Cortex of kidney (tissue), 1 donor: ENCODE measurements at places on chromosomes 7 and 10.

- no peak for DNase-seq
These were observed 476.9 kb downstream of the KCNMA1 start for GRCh38 chr10:77160679-77161078.

DNA sequence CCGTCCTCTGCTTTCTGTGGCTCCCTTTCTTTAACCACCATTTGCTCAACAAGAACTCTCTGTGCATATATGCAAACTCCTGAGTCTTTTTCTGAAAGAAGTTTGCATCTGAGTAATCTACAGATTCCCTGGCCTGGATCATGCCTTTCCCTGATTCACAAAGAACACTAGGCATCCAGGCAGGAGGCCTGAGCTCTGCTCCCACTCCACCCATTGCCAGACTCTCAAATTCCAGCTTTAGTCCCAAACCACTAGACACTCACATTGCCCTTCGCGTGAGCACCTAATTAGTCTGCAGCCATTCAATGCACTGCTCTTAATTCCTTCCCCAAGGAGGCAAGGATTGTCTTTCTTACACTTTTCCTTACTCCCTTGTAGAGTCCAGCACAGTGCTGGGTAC, 60.9 kb downstream of the ABCC2 start:
- no peak for DNase-seq

DNA sequence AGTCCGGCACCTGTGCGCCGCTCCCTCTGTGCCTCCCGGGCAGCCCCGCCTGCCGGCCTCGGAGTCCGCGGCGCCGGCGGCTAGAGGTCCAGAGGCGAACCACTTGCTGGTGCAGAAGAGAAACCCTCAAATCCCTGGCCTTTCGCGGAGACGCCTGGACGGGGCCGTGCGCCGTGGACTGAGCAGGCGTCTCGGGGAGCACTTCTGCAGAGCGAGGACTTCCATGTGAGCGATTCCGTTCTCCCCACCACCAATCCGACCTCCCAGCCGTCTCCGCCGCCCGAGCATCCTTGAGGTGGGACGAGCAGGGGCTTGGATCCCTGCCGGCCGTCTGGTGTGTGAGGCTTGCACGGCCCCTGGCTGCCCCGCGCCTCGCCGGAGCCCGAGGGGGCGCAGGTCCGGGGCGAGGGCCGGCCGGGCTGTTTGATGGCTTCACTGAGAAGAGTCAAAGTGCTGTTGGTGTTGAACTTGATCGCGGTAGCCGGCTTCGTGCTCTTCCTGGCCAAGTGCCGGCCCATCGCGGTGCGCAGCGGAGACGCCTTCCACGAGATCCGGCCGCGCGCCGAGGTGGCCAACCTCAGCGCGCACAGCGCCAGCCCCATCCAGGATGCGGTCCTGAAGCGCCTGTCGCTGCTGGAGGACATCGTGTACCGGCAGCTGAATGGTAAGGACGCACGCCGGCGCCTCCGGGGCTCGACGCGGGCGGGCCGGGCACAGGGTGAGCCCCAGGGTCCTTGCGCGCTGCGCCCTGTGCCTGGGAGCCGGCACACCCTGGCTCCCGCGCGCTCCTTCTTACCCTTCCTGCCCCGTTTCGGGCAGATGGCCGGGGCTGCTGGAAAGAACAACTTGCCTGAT, 660 bp downstream of the GALNT17 start:
- no peak for DNase-seq

DNA sequence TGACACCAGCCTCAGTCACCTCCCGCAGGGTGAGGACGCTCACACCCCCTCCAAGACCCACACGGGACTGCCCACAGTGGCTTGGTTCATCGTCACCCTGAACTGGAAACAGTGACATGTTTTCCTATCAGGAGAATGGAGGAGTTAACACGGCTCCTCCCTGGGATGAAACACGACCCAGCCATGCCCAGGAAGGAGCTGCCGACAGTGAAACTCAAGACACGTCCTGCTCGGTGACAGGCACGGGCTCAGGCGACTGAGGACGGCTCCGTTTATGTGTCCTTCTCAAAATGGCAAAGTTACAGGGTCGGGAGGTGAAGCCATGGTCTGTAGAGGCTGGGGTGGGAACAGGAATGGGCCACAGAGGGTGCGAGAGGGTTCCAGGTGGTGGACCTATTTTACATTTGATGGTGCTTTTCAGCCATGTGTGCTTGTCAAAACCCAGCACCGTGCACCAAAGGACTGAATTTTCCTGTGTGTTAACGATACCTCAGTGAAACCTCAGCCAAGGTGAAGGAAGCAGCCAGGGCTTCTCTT, 272.4 kb downstream of the ADARB2 start:
- no peak for DNase-seq

DNA sequence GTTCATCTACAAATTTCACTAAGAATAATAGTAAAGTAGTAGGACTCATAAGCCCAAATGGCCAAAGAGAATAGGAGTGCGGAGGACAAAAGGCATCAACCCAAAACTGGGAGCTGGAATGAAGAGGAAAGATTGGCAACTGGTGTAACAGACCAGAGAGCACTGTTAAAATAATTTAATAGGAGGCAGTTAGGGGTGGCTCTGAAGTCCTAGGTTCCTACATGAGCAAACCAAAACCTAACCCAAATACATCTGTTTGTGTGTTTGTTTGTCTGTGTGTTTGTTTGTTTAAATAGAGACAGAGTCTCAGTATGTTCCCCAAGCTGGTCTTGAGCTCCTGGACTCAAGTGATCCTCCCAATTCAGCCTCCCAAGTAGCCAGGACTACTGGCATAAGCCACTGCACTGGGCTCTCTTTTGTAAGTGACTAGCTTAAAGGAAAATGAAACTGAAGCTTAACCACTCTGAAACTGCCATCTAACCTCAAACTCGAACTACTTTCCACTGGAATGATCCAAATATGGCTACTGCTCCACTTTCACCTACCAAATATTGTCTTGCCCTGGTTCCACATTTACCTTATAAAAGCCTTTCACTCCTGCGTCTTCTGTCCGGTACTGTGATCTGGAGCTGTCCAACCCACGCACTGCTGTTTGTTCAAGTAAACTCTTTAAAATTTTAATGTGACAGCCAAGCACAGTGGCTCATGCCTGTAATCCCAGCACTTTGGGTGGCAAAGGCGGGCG, 94.9 kb downstream of the AKR1D1 start:
- no peak for DNase-seq

DNA sequence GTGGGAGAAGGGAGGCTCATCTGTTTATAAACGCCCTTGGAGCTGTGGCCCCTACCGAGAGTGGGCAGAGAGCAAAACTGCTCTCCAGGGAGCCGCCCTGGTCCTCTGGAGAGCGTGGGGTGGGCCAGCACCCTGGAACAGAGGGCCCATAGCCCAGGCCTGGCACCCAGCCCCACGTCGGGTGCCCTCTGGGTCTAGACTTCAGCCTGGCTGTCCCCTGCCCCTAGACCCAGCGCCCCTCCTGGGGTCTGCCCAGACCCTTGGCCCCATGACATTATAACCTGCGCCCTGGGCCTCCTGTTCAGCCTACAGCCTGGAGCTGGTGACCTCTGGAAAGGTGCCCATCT, 24.7 kb downstream of the GET4 start:
- DNase-seq = no peak

- no peak for DNase-seq
These were observed 1.1 kb upstream of the PRLHR start for GRCh38 chr10:118596426-118597124.

- no peak for DNase-seq
These were observed 80.9 kb downstream of the DIP2C start for GRCh38 chr10:608331-609261.

GRCh38 chr7:21160401-21160800, 267.5 kb upstream of the SP4 start:
- DNase-seq = no peak

GRCh38 chr10:93068411-93069244, 5.1 kb upstream of the CYP26A1 start:
- no peak for DNase-seq

GRCh38 chr7:142391191-142391992, 133.5 kb upstream of the PRSS58 start:
- DNase-seq = no peak

DNA sequence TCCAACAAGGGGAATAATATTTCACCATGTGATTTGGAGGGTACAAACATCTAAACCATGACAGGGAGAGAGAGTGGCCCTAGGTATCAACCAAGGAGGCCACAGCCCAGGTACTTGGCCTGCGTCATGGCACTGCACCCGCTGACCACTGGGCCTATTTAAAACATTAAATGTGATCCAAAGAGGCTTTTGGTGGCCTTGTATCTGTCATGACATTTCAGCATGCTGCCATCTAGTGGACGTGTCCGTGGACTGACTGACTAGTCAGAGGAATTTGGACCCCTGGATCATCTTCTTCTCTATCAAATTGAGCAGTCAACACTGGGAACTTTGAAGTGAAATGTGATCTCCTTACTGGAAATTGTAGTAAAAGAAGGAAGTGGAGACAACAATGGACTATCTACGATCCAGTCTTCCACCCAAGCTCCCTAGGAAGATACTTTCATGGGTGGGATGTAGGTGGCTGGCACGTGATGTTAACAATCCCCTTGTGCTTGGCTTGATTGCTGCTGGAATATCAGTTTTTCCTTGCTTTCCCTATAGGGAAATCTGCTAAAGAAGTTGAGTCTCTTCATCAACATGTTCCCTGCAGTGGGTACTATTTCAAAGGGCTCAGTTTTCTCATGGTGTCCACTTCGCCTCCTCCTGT, 24.6 kb upstream of the ITGA8 start:
- DNase-seq = no peak

GRCh38 chr7:22333680-22334141, 23.2 kb downstream of the RAPGEF5 start:
- DNase-seq = no peak

GRCh38 chr7:91465595-91466061, 201.4 kb downstream of the FZD1 start:
- no peak for DNase-seq

GRCh38 chr7:155464183-155464582, 6.3 kb downstream of the EN2 start:
- no peak for DNase-seq

- DNase-seq = no peak
These were observed at the start of gene TTYH3 for GRCh38 chr7:2631946-2632732. Gene TTYH3, plus strand, starts transcription at chr7:2631986. Its CDS starts 170 bp downstream, at chr7:2632156.

GRCh38 chr7:156608173-156608478, 32.4 kb upstream of the RNF32 start:
- DNase-seq = no peak

GRCh38 chr7:26034391-26034790, 117.6 kb upstream of the NFE2L3 start:
- no peak for DNase-seq

DNA sequence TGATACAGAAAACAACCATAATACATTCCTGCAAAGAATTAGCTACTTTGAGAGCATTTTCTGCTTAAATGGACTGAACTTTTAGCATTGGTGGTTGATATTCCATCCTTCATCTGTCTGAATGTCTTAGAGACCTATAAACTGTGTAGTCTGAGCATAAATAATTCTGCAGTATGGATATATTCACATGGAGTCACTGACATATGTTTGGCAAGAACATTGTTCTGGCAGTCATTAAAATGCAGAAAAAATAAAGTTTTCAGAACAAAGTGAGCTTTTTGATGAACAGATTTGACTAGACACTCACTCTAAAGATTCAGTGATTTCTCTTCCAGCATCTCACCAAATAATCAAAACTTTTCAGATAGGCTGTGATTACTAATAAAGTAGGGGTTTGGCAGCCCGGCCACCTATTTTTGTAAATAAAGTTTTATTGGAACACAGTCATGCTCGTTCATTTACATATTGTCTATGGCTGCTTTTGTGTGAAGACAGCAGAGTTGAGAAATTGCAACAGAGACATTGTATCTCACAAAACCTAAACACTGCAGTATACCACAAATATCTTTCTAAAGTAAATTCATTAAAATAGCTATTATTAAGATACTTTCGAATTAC, 44.1 kb upstream of the RAPGEF5 start:
- no peak for DNase-seq

DNA sequence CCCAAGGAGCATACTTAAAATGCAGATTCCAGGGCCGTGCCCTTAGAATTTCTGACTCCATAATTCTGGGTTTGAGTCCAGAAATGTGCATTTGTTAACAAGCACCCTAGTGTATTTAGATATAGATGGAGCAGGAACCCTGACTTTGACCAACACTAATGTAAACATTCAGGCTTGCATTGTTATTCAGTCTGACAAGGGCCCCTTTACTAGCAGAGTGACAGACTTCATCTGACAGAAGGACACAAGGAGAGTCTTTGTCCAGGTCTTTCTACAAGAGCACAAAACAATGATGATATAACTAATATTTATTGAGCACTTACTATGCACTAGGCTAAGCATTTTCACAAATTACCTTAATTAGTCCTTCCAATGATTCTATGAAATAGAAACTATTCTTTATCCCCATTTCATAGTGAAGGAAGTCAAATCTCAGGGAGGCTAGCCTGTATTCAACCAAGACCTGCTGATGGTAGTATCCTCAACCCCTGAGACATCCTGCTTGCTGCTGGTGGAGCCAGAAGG, 3.9 kb downstream of the RBP4 start:
- no peak for DNase-seq

- DNase-seq = no peak
These were observed 200.8 kb upstream of the PPP2R2D start for GRCh38 chr10:131700032-131700431.

GRCh38 chr10:3803295-3803926, 18.4 kb upstream of the KLF6 start:
- no peak for DNase-seq

GRCh38 chr7:101932083-101932482, 114.7 kb downstream of the CUX1 start:
- DNase-seq = no peak

- no peak for DNase-seq
These were observed 446.6 kb upstream of the SORCS1 start for GRCh38 chr10:107611115-107611514.

DNA sequence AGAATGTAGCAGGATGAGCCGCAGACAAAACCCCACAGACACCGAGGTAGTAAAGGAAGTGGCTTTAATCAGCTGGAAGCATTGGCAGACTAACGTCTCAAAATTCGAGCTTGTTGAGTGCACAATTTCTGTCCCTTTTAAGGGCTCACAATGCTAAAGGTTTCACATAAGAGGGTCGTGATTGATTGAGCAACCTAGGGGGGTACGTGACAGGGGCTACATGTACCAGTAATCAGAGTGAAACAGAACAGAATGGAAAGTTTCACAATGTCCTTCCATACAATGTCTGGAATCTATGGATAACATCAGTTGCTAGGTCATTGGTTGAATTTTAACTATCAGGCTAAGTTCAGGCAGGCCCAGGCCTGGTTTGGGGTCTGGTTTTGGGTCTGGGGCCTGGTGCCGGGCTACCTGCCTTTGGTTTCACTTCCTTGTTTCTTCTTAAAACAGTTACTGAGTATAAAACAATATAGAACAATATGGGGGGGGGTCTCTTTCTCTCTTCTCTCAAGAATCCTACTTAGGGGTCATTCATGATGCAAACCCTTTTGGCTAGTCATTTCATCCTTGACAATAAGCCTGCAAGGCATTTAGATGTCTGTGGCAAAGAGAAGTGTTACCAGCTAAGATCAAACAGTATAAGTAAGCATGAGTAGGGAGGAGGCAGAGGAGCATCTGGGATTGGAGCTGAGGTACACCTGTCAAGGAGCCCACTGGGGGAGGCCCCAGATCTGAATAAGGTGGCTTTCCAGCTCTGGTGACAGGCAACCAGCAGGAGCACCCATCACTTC, 364.1 kb downstream of the TNS3 start:
- DNase-seq = no peak

- DNase-seq = no peak
These were observed 446.5 kb upstream of the MKI67 start for GRCh38 chr10:128572696-128573095.

GRCh38 chr7:50588937-50589336, 23.7 kb upstream of the DDC start:
- DNase-seq = no peak
